Stimulated activated CD4-positive, alpha-beta T cell treated with anti-CD3 and anti-CD28 coated beads, Interleukin-12 subunit alpha, Interleukin-12 subunit beta, amount 100 ng/mL, for 24 hours (primary cell): ENCODE measurements at places on chromosomes 2 and 18.
A peak's percentile ranks its signal among the peaks of the same experiment; 100 is the strongest.

DNA sequence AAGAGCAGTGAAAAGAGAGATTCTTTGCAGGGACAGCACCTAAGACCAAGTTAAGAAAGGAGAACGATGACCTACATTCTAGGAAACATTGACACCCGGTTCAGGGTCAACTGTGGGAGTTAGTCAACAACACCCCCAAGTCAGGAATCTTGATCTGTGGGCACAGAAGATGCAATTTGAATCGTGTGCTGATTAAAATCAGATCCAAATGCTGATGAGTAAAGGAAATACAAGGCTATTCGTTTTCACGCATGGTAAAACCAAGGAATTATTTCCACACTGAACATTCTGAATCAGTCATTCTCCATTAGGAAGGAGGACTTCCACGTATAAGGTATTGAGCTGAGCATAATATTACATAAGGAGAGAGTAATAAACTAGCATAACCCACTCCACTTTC is 124.2 kb downstream of the COPS8 start:
- DNase-seq = no peak

GRCh38 chr18:7452331-7452730 is 114.8 kb upstream of the PTPRM start:
- no peak for DNase-seq

- DNase-seq = no peak
Observed at GRCh38 chr18:72648079-72648478, 103.9 kb upstream of the CBLN2 start.

DNA sequence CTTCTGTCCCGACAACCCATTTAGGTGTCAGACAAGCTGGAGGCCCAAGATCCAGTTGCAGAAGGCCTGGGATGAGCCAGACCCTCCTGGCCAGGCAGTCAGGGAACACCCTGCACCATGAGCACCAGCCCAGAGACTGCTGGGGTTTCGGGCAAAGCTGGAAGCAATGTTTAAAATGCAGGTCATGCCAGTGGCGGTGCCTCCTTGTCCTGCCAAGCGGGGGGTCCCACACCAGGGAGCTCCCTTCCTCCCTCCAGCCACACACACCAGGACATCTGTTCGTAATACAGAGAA is 230.2 kb downstream of the ATAD2B start:
- DNase-seq = no peak

GRCh38 chr18:80046011-80046410 is 11.8 kb downstream of the RBFA start:
- DNase-seq = no peak

- DNase-seq = no peak
Observed at GRCh38 chr2:231927566-231927890, 1.3 kb upstream of the NPPC start.

GRCh38 chr2:113890253-113891235 is 655 bp downstream of the ACTR3 start:
- DNase-seq = peak; percentile 56

DNA sequence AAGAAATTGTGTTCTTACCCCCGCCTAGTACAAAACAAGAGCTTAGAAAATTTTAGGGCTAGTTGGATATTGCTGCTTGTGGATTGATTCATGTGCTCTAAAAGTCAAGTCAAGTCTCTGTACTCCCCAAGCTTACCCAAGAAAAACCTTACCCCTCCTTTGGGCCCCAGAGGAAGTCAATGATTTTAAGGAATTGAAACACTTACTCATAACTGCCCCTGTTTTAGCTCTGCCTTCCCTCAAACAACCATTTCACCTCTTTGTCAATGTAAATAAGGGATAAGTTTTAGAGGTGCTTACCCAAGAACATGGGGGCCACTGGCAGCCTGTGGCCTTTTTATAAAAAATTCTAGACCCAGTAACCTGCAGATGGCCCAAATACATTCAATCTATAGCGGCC is 136.6 kb upstream of the RMP24 start:
- no peak for DNase-seq

GRCh38 chr2:164873210-164873908 is 31.7 kb upstream of the COBLL1 start:
- no peak for DNase-seq

DNA sequence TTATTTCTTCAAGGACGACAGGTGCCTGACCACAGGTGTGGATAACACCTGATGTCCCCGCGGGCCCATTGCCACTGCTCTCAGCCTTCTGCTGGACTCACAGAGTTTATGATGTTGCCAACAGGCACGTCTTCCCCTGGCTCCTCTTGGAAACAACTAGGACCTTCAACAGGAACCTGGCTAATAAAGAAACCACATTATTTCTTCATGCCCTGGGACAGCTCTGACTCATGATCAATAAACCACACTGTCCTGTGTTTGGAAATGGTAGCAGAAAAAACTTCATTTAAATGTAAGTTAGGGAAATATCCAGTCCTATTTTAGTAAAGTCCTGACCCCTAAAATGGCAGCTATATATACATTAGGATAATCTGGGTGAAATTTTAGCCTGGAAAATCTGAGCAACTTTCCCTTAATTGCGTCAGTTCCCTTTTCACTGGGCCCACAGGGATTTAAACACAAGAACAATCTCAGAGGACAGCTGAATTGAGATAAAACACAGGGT is 158.9 kb downstream of the VAPA start:
- DNase-seq = no peak

- DNase-seq = no peak
Observed at GRCh38 chr2:174166261-174166660, 82.1 kb downstream of the OLA1 start.

DNA sequence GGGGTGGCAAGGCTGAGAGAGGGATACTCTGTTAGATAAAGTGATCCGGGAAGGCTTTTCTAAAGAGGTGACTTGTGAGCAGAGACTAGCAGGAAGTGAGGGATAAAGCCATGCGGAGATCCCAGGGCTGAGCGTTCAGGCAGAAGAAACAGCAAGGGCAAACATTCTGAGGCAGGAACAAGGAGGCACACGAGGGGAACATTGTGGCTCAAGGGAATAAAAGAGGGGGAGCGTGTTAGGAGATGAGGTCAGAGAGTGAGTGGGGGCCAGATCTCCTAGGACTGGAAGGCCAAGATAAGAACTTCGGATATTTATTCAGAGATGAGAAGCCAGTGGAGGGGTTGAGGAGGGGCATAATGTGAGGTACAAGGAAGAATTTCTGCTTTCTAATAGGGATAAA is 67.1 kb downstream of the ACTR2 start:
- no peak for DNase-seq

DNA sequence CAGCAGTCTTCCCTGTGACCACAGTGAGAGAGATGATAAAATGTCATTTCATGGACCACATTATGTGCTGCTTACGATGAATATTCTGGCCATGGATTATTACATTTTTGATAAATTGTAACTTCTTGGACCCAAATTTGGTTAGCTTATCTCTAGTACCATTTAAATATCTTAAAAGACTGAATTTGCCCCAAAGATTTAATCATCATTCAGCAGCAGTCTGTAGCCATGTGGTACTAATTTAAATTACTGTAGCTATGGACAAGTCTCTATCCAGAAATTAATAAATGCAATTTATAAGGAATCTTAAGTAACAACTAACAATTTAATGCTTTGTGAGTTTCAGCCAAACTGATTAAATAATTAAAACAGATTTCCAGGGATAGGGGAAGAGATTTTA is 644.9 kb upstream of the FANCL start:
- no peak for DNase-seq
